NCI-H2029 treated with DMSO at 0.1 percent for 48 hours (cell line): ENCODE measurements at places on chromosomes 3 and 15.
A peak's percentile ranks its signal among the peaks of the same experiment; 100 is the strongest.

DNA sequence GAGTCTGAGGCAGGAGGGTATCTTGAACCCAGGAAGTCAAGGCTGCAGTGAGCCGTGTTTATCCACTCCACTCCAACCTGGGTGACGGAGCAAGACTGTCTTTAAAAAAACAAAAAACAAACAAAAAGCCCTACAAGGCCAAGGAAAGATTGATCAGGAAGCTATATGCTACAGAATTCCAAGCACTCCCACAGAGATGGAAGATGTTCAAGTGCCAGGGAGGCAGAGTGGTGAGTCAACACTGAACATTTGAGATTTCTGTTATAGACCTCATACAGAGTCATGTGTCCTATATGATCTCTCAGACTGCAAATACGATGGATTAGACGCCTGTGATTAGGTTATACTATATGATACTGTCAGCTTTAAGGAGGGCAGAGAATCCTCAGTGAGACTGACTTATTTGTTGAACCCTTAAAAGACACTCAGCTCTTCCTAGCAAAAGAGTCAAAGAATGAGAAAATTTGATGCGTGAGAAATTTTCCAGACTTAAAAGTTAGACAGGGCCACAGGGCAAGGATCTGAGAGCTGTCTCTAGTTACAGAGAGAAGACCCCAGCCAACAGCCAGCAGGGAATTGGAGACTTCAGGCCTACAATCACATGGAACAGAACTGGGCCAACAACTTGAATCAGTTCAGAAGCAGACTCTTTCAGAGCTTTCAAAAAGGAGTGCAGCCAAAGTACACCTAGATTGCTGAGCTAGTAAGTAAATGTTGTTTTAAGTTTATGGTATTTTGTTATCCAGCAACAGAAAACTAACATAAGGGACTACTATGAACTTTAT, 107.6 kb downstream of the PIK3CB start:
- no peak for DNase-seq

DNA sequence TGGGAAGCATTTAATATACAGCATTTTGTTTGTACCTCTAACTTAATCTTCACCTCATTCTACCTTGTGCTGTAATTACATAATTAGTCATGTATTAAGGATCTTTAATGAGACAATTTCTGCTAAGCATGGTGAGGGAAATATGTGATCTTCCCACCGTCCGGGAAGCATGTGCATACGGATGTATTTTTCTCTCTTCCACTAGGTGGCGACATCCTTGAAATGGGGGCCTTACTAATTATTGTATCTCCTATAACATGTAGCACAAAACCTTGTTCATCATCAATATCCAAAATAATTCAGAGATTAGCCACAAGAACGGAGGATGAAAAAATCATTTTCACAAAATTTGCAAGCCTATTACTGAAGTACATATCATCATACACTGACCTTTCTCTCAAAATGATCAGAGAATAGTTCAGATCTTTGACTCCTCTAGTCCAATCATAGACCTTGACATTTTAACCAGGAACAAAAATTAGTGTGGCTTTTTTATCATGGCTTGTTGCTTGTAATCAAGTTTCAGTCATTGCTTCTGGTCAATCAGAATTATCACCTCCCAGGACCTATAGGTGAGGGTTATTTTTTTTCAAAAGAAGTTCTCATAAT, 148.9 kb upstream of the GBE1 start:
- DNase-seq, result peak; percentile 1

DNA sequence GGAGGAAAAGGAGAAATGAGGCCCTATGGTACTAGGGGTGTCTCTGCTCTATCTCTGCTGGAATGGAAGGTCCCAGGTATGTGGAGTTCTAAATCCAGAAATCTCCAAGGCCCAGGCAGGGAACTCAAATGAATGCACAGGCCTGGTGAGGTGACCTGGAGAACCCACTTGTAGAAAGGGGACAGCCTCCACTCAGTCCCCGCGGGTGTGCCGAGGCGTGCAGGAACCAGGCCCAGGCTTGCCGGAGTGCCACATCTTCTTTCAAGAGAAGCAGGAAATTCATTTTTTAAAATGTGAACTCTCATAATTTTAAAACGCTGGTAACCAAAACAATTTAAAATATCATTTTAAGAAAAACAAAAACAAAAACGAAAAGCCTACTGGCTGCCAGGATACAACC, 32.2 kb upstream of the ADCY5 start:
- DNase-seq, result no peak

DNA sequence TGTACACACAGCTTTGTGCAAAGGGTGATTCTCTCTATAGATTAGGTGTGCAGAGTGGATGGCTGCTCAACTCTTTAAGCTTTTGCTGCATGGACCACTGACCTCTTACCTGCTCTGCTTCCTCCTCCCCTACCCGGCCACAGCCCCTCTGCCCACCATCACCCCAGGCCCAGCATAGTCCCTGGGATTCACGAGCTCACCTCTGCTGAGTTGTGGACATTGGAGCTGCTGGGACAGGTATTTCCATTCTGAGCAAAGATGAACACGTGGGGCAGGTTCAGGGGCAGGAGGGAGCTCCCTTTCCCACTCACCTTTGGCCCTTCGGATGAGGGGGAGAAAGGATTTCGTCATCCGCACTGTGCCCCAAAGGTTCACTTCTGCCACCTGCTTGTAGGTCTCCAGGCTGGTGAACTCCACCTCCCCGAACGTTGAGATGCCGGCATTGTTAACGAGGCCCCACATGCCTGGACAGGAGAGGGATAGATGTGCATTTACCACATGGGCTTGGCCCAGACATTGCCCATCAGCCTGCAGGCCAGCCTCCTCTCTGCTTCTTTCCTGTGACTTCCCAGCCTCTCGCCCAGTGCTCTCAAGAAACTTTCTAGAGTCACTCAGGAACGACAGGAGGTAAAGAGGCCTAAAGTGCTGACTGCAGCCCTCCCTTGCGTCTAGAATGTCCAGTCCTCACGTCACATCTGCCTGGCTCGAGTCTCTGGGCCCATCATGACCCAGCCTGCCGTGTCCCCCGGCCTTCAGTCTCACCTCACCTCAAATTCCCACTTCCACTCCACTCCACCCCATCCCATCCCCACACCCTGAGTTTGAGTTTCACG, 41.6 kb downstream of the BDH1 start:
- no peak for DNase-seq

DNA sequence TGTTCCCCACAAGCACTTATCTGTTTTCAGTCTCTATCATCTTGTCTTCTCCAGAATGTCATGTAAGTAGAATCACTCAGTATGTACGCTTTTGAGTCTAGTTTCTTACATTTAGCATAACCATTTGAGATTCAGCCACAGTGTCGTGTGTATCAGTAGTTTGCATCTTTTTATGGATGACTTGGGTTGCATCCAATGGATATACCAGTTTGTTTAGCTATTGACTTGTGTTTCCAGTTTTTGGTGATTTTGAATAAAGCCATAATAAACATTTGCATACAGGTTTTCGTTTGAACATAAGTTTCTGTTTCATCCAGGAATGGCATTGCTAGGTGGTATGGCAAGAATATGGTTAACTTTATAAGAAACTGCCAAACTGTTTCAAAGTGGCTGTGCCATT, 12.1 kb downstream of the GRIP2 start:
- DNase-seq, result no peak

DNA sequence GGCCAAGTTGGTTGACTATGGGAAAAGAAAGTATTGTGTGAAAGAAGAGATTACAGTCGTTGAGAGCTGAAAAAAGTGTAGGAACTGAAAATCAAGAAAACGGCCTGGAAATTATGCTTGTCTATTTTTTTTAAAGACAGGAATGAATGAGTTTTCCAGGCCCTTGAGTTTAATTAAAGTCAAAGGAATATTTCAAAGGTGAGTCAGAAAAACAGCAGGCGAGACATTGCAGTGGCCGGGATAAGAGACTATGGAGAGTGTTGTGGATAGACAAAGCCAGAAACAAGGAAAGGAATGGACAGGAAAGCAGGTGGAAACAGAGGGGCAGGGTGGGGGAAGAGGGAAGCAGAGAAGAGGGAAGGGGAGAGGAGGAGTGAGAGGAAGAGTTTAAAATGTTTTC, 275.1 kb upstream of the LRTM1 start:
- DNase-seq, result no peak

DNA sequence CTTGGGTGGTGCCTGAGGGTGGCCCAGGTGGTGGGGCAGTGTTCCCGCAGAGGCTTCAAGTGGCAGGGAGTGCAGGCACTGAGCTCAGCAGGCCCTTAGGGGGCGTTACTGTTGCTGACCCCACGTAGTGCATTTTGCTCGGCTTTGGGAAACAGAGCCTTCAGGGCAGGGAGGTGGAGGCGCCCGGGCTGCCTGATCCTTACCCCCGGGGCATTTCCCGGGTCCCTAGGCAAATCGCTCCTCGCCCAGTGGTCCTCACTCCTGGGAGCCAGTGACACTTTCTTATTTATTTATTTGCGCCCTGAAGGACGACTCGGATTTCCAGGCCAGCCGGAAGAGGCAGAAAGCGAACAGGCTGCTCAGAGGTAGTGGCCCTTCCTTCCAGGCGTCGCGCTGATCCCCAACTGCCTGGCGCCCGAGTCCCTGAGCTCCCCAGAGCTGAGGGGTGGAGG, 10.1 kb upstream of the FOXB1 start:
- DNase-seq, result no peak

GRCh38 chr3:51978143-51978502, 3.3 kb downstream of the ABHD14A start:
- no peak for DNase-seq

GRCh38 chr3:27639271-27639670, 82.9 kb downstream of the EOMES start:
- no peak for DNase-seq

DNA sequence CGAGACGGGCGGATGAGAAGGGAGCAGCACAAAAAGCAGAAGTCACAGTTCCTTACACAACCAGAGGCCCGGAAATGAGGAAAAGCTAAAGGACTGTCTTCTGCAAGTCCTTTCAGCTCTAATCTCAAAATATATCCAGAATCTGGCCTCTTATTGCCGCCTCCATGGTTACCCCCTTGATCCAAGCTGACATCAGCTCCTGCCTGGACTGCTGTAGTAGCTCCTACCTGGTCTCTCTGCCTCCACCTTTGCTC, 324.0 kb upstream of the ROPN1 start:
- no peak for DNase-seq

GRCh38 chr3:143751643-143752178, 96.6 kb downstream of the SLC9A9 start:
- DNase-seq, result no peak

DNA sequence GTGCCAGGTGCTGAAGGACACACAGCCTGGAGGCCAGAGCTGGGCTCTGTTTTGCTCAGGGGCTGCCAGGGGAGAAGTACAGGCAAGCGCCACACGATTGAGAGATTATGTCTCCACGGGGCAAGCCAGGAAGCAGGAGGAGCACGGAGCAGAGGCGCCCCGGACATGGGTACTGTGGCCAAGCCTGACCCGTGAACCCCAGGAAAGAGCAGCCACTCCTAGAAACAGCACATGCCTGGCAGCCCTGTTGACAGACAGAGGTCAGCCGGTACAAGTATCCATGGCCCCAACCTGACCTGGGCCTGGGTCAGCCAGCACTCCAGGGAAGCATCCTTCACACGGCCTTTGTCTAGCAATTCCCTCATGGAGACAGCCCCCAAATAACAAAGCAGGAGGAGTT, 89.4 kb downstream of the ADAMTS17 start:
- no peak for DNase-seq

- DNase-seq, result no peak
Observed at GRCh38 chr3:127105587-127105986, 87.3 kb upstream of the PRR23E start.

- DNase-seq, result peak; percentile 41
Observed at GRCh38 chr15:45287390-45287956, 35.4 kb downstream of the SLC28A2 start.

GRCh38 chr3:155744010-155744625, 753 bp downstream of the PLCH1 start:
- DNase-seq, result peak; percentile 13

DNA sequence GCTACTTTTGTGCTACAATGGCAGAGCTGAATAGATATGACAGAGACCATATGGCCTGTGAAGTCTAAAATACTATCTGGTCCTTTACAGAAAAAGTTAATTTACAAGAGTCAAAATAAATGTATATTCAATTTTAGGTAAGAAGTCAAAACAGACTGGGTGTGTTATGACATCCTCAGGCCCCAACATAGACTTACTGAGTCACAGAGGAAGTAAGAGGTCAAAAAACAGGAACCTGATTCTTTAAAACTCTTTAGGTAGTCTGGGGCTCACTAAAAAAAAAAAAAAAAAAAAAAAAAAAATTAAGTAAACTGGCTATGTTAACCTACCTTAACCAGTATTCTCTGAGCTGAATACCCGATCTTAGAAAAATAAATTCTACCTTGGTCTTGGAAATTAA, 13.1 kb downstream of the DNAAF4 start:
- no peak for DNase-seq

DNA sequence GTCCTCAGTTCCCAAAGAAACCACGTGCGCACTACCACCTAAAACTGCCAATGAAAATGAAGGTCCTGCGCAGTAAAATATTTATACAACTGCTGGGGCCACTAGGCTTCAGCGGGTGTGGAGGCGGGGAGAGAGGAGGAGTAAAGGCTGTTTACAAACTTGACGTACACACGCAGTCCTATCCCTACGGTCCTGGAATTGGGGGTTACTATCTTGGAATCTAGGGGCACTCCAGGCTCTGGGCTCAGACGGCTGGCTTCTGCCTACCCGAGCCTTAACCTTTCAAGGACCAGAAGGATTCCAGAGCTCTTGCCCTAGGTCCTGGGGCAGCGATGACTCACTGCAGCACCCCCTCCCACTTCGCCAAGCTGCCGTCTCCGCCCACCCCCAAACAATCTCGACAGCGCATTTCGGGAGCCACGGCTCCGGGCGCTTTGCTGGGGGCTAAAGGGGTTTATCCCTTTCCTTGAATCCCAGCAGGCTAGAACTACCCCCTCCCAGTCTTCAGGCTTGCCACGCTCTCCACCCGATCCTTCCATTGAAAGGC, 3.0 kb downstream of the ADAMTS9 start:
- DNase-seq, result no peak

GRCh38 chr15:51243774-51244173, 94.6 kb downstream of the CYP19A1 start:
- DNase-seq, result no peak

DNA sequence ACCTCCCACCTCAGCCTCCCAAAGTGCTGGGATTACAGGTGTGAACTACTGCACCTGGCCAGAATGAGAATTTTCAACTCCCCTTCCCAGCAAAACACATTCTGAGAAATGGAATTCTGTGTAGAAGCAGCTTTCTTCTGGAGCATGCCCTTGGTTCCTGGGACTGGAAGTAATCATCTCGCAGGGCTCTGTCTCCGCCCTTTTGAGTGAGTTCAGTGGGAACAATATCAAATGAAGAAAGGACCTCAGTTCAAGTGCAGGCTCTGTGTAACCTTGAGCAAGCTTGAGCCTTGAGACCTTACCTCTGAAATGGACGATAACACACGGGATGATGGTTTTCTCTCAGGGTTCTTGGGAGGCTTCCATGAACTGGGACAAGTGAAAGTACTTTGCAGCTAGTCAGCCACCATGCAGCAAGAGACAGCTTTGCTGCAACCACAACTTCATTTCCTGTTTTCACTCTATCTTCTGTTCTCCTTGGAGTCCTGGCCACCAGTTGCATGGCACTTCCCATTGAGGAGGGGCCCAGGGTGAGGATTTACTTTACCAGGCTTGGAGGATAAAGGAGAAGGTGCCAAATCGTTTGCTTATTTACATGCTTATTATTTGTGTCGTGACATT, 35.7 kb upstream of the IGF1R start:
- DNase-seq, result no peak

- no peak for DNase-seq
Observed at GRCh38 chr3:8366219-8366810, 135.3 kb upstream of the LMCD1 start.
